ENCODE measurements at places on chromosomes 13 and 19.

DNA sequence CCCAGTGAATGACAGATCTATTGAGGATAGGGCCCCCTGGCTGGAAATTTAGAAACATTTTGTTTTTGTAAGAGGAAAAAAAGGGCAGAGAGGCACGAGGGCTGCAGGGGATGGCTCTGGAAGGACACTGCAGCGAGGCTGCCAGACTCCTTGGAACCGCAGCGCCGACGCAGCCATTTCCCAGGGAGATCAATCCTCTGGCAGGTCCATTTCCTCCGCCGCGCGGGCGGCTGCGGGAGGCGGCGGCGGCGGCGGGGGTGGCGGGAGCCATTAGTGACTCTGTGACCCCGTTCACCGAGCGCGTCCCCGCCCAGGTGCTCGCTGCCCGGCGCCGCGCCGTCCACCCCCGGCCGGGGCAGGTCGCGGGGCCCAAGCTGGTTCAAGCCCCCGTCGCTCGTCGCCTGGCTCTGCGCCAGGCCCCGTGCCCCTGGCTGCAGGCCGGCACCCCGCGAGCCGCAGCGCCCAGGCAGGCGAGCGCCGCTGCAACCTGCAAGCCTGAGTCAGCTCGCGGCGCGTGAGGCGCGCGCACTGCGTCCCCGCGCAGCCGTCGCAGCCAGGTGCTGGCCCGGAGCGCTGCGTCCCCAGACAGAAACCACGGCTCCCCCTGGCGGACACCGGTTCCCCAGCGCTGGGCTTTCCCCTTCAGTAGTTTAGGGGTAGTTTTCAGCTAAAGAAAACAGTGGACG, 192.6 kb downstream of the KATNAL1 start:
- peak; percentile 83 for DNase-seq

DNA sequence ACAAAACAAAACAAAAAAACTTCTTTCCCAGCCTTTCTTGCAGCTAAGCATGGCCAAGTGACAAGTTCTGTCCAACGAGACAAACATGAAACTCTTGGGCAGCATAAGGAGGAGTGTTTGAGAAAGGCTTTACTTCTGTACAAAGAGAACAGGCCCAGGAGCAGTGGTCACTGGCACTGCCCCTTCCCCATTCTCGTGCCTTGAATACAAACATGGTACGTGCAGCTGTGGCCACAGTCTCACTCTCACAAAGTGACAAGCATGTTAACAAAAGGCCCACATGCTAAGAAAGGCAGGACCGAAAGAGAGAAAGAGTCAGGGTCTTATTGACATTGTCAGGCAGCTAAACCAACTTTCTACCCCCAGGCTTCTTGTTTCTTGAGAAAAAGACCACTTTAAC, 19.8 kb upstream of the SLC25A30 start:
- DNase-seq, result no peak

GRCh38 chr13:81916461-81916860, 1575.5 kb upstream of the SPRY2 start:
- DNase-seq, result no peak

- no peak for DNase-seq
Observed at GRCh38 chr13:110971486-110971885, 56.6 kb upstream of the ANKRD10 start.

DNA sequence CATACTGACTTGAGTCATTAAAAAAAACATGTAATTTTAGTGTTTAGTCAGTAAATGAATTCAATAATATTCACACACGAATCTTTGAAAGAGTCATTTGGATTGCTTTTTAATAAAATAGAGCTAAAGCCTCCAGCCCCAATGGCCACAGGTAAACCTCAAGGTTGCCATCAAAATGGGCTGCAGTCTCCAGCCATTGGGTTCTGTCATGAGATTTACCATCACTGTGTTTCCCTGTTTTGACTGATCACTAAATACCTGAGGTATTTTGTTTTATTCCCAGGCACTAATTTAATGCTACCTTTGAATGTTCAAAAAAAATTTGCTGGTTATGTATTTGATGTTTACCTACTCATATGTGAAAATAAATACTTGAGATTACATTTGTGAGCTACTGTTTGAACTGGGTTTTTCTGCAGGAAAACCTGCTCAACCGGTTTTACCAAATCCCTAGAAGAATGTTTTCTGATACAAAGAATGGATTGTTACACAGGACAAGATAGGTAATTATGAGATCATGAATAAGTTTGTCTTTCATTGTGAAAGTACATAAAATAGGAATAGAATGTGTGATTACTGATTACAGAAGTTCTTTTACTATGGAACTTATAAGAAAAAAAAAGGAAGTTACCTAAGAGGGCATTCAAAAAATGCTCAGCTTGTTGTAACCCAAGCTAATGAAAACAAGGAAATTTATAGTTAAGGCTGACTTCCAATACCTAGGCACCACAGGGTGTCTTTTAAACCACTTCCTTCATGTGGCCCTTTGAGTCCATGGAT, 391.3 kb downstream of the EFNB2 start:
- DNase-seq, result peak; percentile 78

GRCh38 chr13:30477346-30478195, 11.8 kb upstream of the HMGB1 start:
- DNase-seq, result no peak

DNA sequence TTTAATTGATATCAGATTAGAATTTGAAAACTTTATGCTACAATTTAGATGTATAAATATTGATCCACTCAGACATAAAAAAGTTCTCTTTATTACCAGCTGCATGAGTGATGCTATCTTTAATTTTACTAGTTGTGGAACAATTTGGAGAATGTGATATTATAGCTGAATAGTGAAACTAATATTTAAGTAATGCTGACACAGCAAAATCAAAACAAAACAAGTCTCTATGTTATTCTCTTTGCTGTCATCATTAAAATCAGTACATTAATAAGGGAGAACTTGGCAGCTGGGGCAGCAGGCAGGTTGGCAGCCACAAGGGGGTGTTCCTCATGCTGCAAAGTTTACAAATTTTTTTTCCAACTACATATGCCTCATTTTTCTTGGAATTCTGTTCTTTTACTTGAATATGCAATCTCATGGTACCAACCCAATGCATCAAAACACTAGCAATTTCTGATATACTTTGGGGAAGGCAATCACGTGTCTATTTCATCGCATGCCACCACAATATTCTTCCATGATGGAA, 585.3 kb downstream of the FGF9 start:
- DNase-seq, result no peak

- DNase-seq, result no peak
Observed at GRCh38 chr13:100209857-100210825, 121.2 kb downstream of the PCCA start.

- DNase-seq, result no peak
Observed at GRCh38 chr13:63693696-63694095, 2278.0 kb upstream of the PCDH20 start.

DNA sequence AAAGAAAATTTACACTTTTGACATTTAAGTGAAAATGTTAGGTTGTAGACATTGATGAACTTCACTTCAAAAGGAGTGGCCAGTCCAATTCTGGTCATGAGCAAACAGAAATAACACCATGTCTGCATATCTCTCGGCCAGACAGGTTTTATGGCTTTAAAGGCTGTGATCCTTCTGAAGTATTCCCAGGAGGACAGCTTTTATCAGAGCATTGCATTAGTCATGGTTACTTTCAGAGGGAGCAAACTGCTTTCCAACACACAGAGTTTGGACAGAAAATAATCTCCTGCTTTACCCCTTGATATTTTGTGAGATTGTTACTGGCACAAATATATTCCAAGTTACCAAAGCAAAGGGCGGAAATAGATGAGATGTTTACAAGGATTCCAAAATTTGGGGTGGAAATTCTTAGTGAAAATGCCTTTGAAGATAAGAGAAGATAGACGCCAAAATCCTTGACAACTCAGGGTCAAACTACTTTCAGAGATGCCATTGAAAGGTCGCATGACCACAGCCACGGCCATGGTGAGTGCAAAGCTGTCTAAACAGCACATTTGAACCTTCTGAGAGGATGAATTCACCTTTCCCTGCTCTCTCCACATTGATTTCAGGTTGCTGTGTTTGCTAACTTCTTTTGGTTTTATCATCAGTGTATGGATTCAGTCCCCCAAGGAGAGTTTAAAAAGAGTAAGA, 584.5 kb upstream of the SGCG start:
- DNase-seq, result no peak

DNA sequence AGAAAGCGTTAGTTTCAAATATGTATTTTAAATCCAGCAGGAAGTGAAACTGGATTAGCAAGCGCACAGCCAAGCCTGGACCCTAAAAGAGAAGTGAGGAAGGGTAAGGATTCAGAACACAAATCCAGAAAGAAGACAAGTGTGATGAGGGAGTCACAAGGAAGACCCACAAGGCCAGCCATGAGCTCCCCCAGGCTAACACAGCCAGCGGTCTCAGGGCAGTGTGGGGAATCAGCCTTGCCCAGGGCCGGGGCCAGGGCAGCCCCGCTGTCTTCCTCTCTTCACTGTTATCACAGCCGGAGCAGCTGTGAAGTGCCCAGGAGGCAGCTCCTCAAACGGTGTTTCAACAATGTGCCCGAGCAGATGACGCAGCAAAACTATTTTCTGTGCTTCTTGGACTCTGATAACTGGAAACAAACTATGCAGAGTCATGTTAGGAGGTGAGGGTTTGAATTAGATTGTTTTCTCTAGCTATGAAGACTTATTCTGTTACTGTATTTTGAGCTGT, 12.2 kb upstream of the CDC16 start:
- DNase-seq, result no peak

GRCh38 chr19:20612711-20613316, 47.2 kb upstream of the ZNF737 start:
- no peak for DNase-seq

DNA sequence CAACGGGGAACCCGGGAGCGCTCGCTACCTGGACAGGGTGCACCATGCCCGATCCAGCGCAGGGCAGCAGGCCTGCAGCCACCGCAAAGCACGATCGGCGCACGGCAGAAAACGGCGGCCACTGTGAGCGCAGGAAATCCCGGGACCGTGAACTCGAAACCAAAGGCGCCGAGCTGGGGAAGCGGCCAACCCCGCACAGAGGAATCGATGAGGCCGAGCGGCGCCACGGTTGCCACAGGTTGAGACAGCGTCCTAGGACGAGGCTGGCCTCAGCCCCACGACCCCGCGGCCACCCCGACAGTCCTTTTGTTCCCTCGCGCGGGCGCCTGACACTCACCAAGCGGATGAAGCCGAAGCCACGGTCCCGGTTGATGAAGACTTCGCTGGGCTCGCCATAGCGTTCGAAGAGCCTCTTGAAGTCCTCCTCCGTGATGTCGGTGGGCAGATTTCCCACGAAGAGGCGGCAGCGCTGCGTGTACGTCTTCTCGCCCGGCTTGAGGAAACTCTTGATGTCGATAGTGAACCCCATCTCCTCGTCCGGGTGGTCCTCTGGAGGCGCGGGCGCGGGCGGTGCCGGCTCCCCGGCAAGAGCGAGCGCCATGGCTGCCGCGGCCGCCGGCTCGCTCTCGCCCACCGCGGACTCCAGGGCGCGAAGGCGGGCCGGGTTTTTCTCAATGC, 557 bp downstream of the PSPC1 start:
- no peak for DNase-seq

DNA sequence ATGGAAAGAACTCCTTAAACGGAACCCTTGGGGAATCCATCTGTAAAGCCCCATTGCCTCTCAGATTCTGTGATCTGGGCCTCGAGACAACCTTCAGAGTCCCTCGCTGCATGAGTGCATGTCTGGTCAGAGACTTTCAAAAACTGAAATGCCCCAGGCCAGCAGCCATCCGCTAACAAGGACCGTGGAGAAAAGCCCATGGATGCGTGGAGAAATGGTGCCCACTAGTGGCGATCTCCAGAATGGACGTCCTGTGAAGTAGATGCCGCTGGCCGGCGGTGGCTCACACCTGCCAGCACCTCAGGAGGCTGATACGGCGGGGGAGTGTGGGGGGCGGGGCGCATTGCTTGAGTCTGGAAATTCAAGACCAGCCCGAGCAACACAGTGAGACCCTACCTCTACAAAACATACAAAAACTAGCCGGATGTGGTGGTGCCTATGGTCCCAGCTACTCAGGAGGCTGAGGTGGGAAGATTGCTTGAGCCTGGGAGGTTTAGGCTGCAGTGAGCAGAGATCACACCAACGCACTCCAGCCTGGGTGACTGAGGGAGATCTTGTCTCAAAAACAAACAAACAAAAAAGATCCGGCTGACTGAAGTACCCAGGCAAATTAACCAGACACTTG, 7.9 kb upstream of the CDC16 start:
- peak; percentile 84 for DNase-seq

- DNase-seq, result no peak
Observed at GRCh38 chr13:20843166-20843565, 59.4 kb downstream of the XPO4 start.

DNA sequence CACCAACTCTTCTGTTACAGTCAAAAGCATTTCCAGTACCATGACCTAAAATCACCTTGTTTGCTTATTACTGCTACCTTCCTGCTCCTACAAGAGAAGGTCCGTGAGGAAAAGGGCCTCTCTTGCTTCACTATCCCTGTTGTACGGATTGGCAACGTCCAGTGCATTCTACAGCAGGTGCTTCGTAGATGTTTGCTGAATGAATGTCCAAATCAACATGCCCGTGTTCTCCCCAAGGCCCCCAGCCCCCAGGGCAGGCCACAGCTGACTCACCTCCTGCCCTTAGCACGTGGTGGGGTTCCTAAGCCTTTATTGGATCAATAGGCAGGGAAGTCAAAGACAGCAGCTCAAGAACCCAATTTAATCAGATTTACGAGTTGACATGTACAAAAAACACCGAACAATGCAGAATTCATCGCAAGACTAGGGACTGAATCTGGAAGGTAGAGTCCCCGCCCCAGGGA, 5.5 kb upstream of the NAPA start:
- no peak for DNase-seq

GRCh38 chr13:111359930-111360329, 39.5 kb downstream of the TEX29 start:
- no peak for DNase-seq

All from NCI-H345 (cell line).